NCI-H1092 treated with DMSO at 0.1 percent for 48 hours (cell line): ENCODE measurements at places on chromosomes 6 and 20.
A peak's percentile ranks its signal among the peaks of the same experiment; 100 is the strongest.

DNA sequence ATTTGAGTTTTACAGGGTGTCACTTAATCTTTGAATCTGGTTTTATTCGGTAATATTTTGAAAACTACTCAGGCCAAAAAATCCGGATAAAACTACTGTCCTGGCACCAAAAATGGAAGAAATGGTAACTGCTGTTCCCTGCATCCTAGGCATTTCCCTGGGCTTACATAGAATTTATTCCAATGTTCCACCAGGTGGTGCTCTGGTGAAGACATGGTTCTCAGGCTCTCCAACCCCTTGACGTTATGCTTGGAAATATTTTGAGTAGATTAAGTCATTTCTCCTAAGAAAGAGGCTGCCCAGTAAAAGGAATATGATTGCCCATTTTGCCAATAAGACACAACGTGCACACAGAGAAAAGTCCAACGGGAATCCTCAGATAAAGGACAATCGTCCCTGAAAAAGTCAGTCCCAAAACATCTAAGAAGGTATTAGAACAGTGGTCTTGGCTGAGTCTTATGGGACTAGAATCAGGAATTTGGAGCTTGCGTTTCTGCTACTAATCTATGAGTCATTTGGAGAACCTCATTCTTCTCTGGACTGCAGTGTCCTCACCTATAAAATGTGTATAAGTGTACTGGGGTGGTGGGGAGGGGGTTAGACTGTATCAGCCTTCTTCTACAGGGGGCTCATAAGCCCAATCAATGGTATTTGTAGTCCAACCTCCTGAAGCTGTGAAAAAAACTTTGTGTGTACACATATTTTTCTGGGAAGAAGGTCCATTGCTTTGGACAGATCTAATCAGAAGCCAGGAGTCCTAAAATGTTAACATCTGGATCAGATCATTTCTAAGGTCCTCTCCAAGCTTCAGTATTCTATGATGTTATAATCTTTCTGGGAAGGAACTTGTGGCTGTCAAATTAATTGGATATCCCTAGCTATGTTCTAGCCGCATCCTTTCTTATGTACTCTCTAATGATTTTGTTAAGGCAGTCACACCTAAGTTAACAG, 131.0 kb upstream of the BMP2 start:
- peak; percentile 34 for DNase-seq

GRCh38 chr20:58640446-58640845, 10.6 kb upstream of the STX16 start:
- DNase-seq, result no peak

DNA sequence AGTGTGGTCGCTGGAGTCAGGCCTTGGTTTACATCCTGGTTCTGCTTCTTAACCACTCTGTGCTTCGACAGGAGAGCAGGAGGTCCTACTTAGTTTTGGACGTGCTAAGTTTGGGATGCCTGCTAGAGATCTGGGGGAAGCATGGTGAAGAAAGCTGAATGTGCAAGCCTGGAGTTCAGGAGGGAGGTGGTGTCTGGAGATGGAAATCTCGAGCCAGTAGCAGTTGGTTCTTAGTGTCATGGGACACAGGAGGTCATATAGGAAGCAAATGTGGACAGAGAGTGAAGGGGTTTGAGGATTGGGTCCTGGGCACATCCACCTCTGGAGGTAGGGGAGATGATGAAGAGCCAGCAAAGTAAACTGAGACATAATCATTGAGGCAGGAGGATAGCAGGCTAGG, 131.4 kb downstream of the SYCP2 start:
- no peak for DNase-seq

GRCh38 chr6:3037638-3038365, 30.5 kb upstream of the RIPK1 start:
- no peak for DNase-seq

DNA sequence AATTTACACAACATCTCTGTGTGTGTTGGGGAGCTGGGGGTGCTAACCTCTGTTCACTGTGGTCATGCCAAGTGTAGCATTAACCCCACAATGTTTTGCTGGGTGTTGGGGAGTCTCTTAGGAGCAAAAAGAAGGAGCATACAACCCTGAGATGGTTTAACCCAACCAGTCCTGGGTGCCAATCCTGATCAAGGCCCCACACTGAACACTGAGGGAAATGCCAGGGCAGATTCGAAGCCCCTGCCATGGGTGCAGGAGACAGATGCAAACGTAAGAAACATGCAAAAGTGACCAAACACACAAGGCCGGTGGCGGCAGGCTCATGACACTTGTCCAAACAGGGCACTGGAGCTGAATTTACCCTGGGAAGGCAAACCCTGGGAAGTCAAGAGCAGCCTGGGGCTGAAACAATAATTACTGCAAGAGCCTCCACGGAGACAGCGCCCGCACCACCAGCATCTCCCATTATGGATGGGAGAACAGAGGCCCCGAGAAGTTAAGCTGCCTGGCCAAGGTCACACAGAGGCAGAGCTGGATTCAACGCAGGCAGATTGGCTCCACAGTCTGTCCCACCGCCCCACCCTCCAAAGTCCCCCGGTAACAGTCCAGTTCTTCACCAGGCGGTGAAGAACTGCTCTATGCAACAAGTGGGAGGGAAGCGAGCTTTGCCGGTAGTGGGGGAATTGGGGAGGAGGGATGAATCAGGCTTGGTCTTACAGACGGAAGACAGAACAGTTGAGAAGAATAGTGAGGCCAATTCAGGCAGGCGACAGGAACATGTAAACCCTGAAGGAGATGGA, 8.5 kb downstream of the ACSS1 start:
- DNase-seq, result no peak

DNA sequence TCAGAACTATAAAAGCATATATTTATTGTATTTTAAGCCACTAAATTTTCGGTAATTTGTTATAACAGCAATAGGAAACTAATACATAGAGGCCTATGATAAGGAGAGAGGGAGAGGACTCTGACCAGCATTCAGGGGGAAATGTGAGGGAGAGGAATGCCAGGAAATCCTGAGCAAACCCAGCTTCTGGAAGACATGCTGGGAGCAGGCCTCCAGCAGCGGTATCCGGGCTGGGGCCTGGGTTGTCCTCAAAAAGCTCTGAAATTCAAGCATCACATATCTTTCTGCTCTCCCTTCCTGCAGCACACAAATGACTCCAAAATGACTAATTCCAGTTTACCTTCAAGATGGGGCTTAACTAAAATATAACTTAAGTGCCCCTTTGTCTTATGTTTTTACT, 33.4 kb upstream of the RIMS1 start:
- no peak for DNase-seq

- peak; percentile 38 for DNase-seq
These were observed 896 bp upstream of the RNASET2 start for GRCh38 chr6:166957087-166957804.

- no peak for DNase-seq
These were observed 14.8 kb upstream of the CALHM6 start for GRCh38 chr6:116446399-116446798.

- DNase-seq, result no peak
These were observed 15.7 kb downstream of the BRD2 start for GRCh38 chr6:32983964-32984621.

- no peak for DNase-seq
These were observed 44.4 kb downstream of the CDS2 start for GRCh38 chr20:5171064-5171789.

DNA sequence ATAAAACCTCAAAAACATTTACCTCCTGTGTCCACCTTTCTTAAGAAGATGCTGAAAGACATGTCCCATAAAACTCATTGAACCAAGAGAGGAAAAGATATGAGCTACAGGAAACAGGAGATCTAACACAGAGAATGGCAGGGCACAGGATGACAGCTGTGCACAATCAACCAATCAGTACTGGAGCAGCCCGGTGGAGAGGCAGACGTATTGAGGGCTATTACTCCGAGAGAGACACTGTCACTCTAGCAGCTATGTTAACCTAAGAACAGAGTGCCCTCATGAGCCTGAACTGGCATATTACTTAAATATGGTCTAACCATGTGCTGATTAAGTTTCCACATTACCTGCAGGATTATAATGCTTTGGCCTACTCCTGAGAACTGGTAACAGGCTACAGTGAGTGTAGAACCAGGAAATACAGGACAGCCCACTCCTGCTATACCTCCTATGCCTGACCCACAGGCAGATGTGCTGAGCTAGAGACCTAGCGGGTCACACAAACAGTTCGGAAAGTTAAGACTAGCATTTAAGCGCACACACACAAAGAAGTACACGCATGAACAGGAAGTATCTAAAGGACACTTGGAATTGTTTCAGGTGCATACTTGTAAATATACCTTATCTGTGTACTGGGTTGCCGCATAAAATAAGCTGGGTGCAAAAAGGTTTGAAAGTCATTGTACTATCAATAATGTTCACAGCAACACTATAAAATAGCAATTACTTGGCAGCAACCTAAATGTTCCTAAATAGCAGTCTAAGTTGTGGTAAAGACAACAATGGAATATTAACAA, 199.3 kb upstream of the SHLD1 start:
- no peak for DNase-seq

DNA sequence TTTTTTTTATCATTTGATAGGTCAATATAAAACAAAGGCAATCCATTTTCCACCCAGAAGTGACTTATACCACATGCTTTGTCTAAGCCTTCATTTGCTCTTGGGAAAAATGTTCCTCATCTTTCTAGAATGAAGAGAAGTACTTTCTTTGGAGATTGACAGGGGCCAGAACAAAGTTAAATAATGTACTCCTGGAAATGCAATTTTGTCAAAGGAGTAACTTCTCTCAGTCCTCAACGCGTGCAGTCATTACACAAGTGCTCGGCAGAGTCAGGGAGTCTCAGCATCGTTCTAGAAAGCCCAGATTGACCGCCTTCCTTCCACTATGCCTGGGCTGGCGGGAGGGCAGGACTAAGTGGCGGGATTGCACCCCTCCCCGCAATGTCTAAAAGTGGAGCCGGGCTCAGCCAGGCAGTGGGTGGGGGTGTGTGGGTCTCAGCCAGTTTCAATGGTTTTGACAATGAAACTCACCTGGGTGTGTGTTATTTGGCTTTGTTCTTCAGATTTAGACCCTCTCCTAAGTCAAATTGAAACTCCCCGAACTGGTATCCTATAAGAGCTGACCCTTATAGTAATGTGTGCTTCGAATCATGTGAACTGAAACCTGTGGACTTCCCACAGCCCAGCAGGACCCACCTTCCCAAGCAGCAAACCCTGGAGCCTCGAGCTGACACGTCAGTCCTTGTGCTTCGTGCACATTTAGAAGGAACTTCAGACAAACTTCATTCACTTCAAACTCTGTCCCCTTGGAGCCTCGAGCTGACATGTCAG, 63.2 kb upstream of the DUSP22 start:
- no peak for DNase-seq

DNA sequence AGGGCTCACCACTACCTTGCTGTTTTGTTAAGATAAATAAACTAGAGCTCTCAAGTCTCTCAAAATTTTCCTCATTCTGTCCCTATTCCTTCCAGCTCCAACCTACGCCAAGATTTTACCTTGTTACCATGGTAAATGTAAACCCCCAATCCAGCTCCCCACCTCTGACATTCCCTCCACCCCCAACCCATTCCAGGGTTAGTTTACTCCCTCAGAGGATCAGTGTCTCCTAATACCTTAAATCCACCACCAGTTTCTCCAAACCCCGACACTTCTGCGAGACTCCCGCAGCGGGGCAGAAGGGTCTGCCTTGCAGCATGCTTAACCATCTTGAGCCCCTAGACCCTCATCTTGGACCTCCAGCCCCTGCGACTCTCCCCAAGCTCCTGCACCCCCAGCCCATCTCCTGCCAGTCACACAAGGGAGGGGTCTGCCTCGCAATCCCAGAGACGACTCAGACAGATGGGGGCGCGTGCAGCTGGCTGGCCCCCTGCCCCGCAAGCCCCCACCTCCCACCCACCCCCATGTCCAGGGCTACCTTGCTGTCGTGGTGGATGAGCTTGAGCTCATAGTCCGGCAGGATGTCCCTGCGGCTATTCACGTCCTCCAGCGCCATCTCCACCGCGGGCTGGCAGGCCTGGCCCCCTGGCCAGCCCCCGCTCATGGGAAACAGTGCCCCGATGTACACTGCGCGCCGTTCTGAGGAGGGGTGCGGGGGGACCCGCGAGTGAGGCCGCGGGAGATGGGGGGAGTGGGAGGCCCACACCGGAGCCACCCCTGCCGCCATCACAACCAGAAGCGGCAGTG, 5.8 kb downstream of the GABBR1 start:
- no peak for DNase-seq

DNA sequence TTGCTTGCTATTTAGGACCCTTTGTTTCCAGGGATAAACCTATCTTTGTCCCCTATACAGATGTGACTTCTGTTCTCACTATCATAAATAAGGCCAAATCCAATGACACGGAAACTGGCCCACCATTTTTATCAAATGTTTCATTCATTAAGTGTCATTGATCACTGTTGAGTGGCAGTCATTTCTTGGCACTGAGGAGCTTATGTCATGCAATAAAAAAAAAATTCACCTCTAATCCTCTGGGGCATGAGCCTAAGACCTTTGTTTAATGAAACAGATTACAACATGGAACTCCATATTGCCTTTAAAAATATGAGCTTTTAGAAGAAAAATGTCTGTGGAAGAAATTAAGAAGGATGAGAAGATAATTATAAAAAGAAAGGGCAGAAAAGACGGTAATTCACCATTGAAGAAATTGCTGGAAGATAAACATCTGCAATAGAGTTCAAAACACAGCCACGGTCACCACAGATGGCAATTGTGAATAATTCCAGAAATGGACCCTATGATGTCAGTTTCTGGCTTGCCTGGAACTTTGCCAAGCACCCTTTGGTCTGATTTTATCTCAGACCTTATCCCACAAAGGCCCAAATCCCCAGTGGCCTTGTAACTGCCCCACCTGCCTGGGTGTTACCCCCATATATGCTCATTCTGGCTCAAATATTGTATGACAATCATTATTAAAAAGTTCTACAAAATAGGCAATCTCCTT, 91.1 kb downstream of the DST start:
- no peak for DNase-seq

DNA sequence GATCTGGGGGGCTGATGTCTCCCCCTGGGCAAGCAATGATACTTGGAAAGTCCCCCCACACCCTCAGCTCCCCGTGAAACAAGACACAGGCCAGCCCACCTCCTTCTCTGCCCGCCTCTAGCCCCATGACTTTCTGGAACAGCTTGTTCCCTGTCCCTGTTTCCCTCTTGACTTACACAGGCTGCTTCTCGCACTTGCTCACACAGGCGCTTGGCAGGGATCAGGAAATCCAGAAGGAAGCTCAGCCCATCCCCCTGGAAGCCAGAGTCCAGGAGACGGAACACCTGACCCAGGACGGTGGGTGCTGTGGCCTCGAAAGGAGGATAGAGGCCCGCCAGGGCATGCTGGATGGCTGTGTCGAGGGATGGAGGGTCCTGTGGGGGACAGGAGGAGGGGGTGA, 14.8 kb downstream of the KIAA1755 start:
- DNase-seq, result no peak

GRCh38 chr6:22642254-22642653, 72.9 kb downstream of the HDGFL1 start:
- DNase-seq, result no peak

DNA sequence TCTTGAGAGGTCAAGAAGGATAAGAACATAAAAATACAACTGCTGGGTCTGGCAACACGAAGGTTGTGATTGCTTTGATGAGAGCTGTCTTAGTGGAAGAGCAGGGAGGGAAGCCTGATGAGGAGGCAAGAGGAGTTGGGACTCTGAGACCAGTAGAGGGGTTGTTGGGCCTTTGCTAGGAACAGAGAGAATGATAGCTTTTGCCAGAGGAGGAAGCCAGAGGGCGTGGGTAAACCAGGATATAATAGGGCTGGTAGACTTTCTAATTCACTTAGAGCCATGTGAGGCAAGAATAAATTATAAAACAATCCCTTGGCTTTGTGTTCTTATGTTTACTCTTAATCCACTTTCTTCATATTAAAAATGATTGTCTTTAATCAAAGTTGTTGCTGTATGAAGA, 78.6 kb downstream of the RCAN2 start:
- no peak for DNase-seq
